ENCODE measurements at places on chromosomes 13 and 19.

DNA sequence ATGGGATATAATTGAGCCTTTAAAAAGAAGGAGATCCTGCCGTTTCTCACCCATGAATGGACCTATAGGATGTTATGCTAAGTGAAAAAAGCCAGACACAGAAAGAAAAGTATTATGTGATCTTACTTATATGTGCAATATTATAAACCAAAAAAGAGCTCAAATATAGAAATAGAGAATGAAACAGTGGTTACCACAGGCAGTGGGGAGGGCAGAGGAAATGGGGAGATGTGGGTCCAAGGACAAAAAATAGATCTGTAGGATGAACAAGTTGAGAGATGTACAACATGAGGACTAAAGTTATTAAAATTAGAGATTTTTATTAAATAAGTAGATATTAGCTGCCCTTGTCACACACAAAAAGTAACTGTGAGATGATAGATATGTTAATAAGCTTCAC lies 29.1 kb downstream of the TDRD3 start:
- DNase-seq, result no peak

DNA sequence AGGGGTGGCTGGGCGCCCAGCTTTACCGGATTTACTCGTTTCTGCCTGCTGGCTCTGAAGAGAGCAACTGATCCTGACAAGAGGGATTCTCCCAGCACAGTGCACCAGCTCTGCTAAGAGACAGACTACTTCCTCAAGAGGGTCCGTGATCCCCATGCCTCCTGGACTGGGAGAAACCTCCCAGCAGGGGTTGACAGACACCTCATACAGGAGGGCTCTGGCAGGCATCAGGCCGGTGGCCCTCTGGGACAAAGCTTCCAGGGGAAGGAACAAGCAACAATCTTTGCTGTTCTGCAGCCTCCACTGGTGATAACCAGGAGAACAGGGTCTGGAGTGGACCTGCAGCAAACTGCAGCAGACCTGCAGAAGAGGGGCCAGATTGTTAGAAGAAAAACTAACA lies 1192.5 kb upstream of the PRR20A start:
- DNase-seq, result no peak

DNA sequence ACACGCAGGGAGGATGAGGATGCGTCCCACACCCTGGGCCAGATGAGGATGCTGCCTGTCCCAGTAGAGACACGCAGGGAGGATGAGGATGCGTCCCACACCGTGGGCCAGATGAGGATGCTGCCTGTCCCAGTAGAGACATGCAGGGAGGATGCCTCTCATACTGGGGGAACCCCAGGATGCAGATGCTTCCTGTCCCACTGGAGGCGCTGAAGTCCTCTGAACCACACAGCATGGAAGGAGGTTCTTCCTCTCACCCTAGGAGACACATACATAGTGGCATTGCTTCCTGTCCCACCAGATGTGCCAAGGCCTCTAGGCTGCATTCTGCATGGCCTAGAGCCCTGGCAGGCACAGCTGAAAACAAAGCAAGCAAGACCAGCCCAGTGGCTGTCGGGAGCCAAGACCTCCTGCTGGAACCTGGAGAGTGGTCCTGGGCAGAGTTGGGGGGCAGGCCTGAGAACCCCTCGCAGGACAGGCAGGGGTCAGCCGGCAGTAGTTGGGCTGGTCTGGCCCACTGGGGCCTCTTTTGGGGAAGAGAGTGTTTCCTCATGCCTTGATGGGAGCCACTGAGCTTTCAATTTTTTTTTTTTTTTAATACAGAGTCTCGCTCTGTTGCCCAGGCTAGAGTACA lies 4.3 kb downstream of the HPN start:
- no peak for DNase-seq

GRCh38 chr13:41917641-41918040 lies 43.3 kb downstream of the VWA8 start:
- no peak for DNase-seq

DNA sequence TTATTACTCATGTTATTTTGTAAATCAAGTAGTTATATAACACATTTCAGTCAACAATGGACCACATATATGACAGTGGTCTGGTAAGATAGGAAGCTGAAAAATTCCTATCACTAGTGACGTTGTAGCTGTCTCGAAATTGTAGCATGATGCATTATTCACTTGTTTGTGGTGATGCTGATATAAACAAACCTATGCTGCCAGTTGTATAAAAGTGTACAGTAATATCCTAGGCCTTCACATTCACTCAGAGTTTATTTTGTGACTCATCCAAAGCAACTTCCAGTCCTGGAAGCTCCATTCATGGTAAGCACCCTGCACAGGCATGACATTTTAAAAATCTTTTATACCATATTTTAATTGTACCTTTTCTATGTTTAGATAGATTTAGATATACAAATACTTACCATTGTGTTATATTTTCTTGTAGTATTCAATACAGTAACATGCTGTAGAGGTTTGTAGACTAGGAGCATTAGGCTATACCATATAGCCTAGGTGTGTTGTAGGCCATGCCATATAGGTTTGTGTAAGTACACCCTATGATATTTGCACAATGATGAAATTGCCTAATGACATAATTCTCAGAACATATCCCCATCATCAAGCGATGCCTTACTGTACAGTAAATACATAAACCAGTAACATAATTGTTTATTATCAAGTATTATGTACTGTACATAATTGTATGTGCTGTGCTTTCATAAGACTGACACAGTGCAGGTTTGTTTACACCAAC lies 49.3 kb downstream of the IFT88 start:
- no peak for DNase-seq

- DNase-seq, result no peak
These were observed 98.8 kb downstream of the ING1 start for GRCh38 chr13:110812121-110812868.

- no peak for DNase-seq
These were observed 2.5 kb upstream of the PLEKHF1 start for GRCh38 chr19:29662604-29663404.

DNA sequence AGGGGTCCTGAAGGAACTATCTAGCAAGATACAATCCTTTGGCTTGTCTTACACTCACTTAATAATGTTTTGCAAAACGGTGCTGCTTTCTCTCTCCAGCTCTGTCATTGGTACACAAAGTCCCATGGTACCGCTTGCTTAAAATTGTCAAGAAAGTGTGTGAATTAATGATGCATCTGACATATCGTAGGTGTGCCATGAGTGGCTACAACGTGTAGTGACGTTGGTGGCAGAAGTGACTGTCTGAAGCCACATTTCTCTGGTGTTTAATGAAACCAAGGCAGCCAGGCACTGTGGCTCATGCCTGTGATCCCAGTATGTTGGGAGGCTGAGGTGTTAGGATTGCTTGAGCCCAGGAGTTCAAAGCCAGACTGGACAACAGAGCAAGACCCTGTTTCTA lies 2.6 kb downstream of the HSH2D start:
- no peak for DNase-seq

DNA sequence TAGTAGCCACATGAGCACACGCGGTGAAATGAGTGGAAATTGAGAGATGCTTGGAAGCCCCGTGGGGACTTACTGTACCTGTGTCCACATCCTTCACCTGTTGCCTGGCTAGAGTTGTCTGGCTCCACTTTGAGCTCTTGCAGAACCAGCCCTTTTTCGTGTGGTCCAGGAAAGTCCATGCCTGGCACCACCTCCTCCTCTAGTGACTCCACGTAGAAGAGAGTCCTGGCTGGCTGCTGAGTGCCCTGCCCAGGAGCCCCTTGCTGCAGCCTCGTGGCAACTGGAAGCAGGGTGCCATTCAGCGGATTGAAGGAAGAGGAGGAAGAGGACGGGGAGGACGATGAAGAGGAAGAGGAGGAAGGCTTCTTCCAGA lies 515 bp upstream of the ATXN8OS start:
- DNase-seq, result no peak

DNA sequence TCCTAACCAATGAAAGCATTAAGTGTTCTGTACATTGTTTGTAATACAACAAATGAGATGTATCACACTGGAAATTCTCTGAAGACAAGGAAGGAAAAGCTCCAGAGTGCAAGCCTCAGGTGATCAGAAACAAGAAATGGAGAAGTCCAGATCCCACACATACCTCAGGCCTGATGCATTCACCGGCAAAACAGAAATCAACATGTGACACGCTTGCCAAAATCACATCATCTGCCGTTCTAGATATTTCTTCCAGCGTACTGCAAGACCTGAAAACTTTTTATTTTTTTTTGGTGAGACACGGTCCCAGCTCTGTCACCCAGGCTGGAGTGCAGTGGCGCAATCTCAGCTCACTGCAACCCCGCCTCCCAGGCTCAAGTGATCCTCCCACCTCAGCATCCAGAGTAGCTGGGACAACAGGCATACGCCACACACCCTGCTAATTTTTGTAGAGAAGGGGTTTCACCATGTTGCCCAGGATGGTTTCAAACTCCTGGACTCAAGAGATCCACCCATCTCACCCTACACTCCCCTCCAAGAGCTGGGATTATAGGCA lies 48.6 kb downstream of the FOXO1 start:
- DNase-seq, result no peak

DNA sequence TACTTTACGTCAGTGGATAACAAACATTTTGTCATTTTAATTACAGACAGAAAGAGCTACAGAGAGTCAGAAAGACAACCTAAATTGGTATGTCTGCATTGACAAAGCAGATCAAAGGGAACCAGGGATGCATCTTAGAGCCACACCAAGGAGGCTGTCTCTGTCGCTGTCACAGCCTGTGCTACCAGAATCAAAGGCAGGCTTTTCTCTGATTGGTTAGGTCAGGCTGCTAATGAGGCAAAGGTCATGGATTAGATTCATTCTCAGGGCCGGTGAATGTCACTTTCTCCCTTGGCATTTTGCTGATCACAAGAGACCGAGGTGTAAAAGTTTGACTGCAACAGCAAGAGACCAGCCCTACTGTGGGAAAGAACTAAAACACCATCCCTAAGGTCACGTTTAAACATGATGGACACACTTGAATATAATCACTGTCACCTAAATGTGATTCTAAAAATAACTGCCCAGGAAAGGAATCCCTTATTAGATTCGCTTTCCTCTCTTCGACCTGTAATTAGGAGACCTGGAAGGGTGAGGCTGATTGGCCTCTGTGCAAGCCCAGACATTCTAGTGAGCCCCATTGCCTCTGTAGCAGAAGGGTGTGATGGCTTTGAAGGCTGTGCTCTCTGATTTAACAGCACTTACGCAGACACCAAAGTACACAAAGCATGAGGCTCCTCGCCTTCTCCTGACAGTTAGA lies 314.4 kb upstream of the NBEA start:
- DNase-seq, result no peak
